ENCODE measurements at places on chromosomes 12 and 14.
A peak's percentile ranks its signal among the peaks of the same experiment; 100 is the strongest.

- peak; percentile 21 for DNase-seq
These were observed 48.0 kb upstream of the RIMBP2 start for GRCh38 chr12:130764073-130764472.

GRCh38 chr12:95554532-95555071 is 3.3 kb upstream of the USP44 start:
- DNase-seq, result no peak

DNA sequence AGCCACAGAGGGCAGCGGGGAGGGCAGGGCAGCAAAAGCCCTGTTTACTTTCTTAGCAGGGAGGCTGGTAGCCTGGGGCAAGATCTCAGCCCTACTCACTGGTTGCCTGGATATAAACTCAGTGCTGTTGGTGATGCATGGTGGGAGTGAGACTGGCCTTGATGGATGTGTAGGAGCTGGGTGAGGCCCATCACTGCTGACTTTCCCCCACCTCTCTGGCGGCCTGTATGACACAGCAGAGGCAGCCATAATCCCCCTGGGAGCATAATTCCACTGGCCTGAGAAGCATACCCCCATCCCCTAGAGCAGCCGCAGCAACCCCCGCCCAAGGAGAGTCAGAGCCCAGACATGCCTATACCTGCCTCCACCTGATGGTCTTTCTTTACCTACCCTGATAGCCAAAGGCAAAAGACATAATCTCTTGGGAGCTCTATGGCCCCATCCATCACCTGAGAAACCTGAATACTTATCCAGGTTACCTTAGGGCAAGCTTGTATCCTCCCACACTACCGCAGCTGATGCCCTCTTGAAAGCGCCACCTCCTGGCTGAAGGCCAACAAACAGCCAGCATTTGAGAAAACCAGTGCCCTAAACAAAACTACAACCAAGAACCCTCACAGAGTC is 59.3 kb downstream of the DNAI7 start:
- DNase-seq, result peak; percentile 48

- DNase-seq, result no peak
These were observed 13.1 kb downstream of the TEDC1 start for GRCh38 chr14:105503935-105504692.

GRCh38 chr12:52686063-52686462 is 5.9 kb upstream of the KRT1 start:
- DNase-seq, result no peak

DNA sequence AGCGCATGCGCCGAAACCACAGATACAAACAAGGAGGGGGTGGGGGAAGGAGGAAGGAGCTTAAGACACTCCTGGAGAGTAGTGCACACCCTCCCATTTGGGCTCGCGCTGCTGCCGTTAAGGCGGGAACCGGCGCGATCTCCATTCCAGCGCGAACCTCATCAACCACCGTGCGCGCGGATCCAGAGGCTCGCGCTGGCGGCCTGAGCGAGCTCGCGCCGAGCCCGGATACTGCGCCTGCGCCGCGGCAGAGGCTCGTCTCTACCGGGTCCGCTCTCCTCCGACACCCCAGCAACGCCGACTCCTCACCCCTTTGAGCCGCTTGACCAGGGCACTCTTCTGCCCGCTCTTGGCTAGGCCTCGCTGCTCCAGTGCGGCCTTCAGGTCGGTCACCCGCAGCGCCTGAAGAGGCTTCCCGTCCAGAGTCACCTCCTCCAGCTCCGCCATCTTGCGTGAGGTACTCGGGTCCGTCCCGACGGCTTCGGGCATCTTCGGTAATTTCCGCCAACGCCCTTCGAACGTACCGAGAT is at the start of gene ACIN1:
Gene ACIN1 (minus strand): TSS at position 471 of the 530 bp plus-strand sequence. CDS start 24 bp downstream, at position 447.
- DNase-seq, result peak; percentile 79

GRCh38 chr12:87939182-87939581 is 90.0 kb downstream of the C12orf50 start:
- DNase-seq, result no peak

GRCh38 chr14:37864128-37864527 is 268.7 kb downstream of the TTC6 start:
- DNase-seq, result no peak

DNA sequence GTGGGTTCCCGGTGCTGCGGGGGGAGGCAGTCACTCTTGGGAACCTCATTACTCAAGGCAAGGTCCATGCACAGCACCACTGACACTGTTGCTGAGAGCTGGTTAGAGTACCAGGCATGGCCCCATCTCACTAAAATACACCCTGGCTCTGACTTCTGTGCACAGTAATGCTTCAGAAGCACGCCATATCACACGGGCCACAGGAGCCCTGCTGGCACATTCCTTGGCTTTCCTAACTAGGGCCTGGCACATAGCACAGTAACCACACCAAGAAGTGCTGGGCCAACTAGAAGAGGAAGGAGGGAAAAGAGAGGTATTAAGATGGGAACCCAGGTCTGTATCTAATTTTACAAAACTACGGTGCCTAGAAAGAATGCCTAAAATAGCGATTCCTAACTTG is 13.5 kb upstream of the RAB35 start:
- DNase-seq, result no peak

GRCh38 chr12:2338991-2339431 is 286.2 kb downstream of the CACNA1C start:
- DNase-seq, result no peak

DNA sequence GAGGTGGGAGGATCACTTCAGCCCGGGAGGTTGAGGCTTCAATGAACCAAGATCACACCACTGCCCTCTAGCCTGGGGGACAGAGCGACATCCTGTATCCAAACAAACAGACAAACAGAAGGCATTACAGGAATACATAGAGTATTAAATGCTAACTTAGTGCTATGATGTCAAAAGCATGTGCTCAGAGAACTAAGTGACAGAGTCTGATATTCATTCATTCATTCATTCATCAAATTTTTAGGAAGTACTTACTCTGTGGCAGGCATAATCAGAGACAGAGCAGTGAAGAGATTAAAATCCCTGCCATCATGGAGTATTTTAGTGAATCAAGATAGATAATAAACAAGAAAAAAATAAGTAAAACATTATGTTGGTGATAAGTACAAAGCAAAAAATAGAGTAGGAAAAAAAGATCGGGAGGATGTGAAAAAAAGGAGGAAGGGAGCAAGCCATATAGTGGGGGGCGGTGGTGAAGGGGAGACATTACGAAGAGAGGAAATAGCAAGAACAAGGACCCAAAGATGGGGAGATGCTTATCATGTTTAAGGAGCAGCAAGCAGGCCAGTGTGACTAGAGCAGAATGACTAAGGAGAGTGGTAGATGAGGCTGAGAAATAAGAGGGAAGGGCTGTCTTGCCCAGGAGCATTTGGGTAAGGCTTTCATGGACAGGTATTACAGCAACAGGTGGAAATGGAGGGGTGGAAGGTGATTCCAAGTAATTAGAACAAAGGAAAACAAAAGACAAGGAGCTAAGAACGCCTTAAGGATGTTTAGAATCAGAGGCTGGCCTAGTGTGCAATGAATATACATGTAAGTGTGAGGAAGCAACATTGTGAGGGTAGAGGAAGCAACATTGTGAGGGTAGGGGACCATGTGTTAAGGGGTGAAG is 2.8 kb downstream of the MAP4K5 start:
- DNase-seq, result no peak

GRCh38 chr14:90809530-90810312 is 6.5 kb downstream of the TTC7B start:
- no peak for DNase-seq

DNA sequence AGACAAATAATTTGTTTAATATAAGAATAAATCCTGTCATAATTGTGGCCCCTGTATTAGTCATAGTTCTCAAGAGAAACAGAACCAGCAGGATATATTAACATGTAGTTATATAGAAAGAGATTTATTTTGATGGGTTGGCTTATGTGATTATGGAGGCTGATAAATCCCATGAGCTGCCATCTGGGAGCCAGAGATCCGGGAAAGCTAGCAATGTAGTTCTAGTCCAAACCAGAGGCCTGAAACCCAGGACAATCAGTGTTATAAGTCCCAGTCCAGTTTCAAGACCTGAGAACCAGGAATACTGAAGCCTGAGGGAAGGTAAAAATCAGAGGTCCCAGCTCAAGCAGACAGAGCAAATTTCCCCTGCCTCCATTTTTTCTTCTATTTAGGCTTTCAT is 435.8 kb downstream of the RPL10L start:
- no peak for DNase-seq

- no peak for DNase-seq
These were observed 5.8 kb downstream of the LRIG3 start for GRCh38 chr12:58914457-58914856.

GRCh38 chr12:51122844-51123243 is 39.4 kb upstream of the CSRNP2 start:
- no peak for DNase-seq

GRCh38 chr14:100721568-100721967 is 5.1 kb upstream of the DLK1 start:
- no peak for DNase-seq

DNA sequence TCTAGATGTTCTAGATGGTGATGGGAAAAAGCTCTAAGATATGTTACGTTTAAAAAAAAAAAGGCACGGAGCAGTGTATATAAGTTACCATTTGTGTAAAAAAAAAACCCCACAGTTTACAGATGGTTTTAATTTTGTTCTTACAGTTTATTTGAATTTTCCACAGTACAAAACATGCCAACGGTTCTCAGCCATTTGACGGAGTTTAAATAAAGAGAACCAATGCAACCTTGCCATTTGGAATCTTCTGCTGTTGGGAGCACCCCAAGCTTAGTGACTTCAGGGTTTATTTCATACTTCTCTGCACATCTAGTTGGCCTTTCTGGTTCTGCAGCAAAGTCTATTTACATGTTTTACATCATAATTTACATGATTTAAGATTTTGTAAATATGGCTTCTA is 7.7 kb upstream of the HPD start:
- no peak for DNase-seq

- no peak for DNase-seq
These were observed 12.7 kb downstream of the KRT1 start for GRCh38 chr12:52667509-52667908.

DNA sequence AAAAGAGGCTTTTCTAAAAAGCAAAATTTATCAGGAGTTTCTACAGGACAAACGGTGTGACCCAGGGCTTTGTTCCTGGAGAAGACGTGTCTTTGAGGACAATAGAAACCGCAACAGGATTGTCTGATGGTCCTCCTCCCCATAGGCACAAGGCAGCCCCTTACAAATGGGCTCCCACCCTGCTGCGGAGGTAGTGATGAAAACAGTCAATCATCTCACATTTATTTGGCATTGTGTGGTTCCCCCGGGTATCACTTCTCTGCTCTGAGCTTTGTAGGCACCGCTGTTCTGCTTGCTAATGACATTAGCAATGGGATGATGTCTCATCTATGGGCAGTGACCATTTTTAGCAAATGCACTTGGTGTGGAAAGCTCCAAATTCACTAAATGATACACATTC is 155.5 kb upstream of the TMPO start:
- DNase-seq, result no peak

DNA sequence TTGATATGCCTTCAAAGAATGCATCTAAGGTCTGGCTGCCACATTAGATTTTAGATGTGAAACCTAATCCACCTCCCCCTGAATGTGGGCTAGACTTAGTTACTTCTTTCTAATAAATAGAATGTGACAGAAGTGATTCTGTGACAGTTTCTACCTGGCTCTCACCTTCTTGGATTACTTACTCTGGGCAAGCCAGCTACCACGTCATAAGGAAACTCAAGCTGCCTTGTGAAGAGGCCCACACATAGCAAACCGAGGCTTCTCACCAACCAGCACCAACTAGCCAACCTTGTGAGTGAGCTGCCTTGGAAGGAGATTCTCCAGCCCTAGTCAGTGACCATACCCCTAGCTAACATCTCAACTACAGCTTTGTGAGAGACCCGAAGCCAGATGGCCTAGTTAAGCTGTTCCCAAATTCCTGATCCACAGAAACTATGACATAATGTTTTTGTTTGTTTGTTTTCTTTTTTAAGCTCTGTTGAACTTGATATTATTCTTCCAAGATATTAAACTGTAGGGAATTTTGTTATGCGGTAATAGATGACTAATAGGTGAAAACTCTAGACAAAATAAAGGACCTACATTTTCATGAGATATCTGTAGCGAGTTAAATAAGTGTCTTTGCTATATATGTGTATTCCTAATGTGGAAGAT is 6.2 kb downstream of the GPR19 start:
- peak; percentile 42 for DNase-seq

DNA sequence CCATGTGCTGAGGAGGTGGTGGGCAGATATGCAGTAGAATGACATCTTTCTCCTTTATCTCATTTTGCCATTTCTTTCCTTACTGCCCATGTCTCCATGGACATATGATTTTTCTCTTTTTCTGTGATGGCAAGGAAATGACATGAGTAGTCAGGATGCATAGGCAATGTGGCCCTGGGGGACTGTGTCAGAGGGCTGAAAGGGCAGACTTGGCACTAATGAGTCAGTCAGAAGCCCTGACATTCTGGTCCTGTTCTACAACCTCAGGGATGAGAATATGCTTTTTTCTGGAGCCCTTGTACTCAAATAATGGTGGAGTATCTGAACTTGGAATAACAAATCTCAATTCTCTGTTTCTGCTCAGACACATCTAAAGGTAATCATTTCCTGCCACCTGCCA is 167.8 kb downstream of the TMEM117 start:
- no peak for DNase-seq

DNA sequence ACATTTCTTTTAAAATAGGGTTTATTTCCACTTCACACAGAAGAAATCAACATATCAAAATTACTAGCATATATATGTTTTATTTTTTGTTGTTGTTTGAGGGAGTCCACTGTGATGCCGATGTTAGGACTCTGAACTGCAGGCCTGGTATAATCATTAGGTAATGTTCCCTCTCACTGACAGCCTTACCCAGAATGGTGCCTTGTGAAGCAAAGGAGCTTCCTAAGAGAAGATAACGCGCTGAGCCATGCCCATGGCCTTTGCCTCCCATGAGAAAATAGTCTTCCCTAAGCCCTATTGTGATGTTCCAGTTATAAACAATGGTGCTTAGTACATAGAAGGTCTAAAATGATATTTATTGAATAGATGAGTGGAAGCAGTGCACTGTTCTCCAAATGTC is 12.0 kb downstream of the GNG2 start:
- no peak for DNase-seq

GRCh38 chr12:1848745-1849144 is 28.4 kb downstream of the LRTM2 start:
- DNase-seq, result no peak

GRCh38 chr14:74140374-74140850 is 55.7 kb downstream of the LIN52 start:
- no peak for DNase-seq

DNA sequence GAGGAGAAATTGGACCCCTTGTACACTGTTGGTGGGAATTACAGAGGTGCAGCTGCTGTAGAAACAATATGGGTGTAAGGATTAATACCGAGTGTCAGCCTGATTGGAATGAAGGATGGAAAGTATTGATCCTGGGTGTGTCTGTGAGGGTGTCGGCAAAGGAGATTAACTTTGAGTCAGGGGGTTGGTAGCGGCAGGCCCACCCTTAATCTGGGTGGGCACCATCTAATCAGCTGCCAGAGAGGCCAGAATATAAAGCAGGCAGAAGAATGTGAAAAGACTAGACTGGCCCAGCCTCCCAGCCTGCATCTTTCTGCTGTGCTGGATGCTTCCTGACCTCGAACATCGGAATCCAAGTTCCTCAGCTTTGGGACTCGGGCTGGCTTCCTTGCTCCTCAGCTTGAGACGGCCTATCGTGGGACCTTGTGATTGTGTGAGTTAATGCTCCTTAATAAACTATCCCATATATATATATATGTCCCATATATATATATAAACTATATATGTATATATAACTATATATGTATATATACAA is 38.4 kb upstream of the PPP2R5C start:
- DNase-seq, result no peak

- no peak for DNase-seq
These were observed 98.0 kb downstream of the VCPKMT start for GRCh38 chr14:50018201-50018932.
